Activated naive CD8-positive, alpha-beta T cell treated with anti-CD3 and anti-CD28 coated beads, Interleukin-2, amount 50 U/mL, for 24 hours (primary cell): ENCODE measurements at places on chromosomes 12 and 14.

DNA sequence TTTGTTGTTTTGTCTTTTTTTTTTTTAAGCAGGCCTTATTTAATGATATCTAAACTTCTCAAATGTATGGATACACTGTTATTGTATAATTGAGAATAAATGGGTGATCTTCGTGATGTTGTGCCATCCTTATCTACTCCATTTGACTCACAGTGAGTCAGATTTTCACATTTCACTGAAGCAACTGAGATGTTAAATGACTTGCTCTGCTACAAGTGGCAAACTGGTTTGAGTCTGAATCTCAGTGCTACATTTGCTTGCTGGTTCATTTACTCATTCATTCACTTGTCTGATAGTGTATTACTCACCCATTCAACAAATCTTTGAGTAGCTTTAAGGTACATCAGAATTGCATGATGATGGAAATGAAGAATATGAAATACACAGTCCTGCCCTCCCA, 2.6 kb downstream of the KIAA0586 start:
- no peak for DNase-seq

DNA sequence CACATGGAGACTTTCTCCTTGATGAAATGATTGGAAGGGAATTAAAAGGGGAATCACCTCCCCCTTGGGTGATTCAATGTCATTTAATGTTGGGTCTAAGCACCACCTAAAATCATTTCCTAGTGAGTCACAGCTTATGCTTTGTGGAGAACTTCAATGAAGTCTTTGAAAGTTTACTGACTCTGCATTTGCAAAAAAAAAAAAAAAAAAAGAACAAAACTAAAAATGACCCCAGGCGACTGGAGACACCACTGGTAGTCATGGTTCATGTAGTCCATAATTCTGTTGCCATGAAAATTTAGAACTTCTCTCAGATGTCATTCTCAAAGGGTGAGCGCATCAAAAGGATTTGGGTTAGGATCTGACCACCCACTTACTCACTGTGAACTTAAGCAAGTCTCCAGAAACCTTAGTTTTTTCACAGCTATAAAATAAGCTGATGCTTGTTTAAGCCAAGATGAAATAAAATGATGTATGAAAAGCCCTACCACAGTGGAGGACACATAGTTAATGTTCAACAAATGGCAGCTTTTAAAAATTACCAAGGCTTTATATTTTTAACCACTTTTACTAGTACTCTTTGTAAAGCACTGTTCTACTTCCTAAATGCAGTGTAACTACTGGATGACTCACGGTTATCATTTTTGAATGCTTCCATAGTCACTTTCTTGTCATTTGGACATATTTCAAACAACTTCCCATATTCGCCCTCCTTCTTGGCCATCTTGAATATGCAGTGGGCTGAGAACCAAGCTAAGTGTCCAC, 18.1 kb upstream of the KSR2 start:
- no peak for DNase-seq

DNA sequence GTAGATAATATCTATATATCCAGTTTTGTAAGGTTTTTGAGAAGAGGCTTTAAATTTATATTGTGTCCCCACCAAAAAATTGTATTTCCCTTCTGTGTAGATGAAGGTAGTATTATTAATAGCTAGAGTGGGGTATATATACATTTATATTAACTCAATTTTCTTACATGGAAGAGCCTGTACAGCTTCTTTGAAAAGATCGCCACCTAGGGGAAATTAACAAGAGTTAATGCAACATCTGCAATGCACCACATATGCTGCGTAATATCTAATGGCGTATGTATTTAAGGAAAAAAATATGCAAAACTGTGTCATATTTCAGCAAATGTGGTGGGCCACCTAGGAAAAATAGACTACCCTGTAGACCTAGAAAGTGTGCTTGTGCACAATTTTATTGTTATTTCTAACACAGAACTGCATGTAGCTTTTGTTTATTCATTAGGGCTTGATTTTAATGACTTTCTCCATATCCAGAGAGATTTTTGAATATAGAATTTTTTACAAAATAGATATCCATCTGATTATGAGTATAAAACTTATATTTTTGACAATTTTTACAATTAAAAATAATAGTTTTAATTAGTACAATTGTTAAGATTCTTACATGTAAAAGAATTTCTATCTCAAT, 14.0 kb downstream of the CCER1 start:
- no peak for DNase-seq

DNA sequence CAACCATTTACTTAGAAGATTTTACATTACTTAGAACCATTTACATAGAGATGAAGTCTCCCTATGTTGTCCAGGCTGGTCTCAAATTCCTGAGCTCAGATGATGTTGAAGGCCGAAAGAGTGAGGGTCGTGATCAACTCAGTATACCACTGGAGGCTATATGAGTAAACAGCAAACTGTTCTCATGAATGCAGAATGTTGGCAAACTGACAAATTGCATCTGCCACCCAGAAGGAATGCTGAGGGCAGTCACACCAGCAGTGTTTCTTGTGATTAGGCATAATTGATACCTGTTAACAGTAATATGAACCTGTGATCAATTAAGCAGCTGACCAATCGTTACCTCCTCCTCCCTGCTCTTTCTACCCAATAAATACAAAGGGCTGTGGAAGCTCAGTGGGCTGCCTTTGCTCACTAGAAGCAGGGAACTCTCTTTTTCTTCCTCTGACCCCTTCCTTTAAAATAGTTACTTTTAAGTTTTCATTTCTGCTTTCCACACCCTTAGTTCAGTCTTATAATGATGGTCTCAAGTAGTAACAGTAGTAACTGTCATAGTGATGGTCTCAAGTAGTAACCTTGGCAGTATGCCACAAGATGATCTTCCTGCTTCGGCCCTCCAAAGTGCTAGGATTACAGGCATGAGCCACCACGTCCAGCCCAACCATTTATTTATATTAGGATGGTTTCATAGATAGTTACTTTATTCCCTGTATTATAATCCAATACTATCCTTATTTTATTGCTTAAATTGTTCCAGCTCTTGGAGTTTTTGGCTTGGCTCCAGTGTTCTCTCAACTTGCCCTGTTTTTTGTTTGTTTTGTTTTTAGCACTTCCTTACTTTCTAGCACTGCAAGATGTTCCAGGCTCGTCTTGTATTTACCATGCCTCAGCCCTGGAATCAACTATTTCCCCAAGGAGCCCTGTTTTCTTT, 25.8 kb downstream of the LIMA1 start:
- no peak for DNase-seq

DNA sequence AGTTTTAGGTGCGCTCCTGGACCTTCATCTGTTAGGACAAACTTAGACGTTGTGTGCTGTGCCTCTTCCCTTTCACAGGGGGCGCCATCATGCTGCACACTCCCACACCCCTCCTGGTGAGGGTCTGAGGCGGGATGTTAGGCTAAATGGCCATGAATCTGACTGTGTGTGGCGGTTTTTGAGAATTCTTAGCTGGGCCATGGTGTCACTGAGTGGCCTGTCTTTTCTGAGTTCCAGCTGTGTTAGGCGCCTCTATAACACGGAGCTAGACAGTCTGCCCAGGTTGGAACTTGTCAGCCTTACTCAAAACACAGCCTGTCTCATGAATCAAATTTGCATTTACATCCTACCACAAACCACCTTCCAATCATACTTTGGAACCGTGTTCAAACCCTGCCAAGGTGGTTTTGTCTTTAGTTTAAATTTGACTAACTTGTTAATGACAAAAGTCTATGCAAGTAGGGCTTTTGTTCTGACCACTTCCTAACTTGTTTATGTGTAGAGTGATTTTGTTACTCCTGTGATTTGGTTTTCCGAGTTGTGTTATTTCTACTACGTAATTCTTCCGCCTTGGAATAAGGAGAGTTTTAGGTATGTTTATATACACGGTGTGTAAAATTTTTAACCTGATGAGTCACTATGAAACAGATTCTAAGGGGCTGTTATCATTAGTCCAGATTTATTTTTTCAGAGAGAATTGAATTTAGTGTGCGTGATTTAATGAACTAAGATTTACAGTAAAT, 19.6 kb downstream of the ACVR1B start:
- DNase-seq: peak; percentile 40

DNA sequence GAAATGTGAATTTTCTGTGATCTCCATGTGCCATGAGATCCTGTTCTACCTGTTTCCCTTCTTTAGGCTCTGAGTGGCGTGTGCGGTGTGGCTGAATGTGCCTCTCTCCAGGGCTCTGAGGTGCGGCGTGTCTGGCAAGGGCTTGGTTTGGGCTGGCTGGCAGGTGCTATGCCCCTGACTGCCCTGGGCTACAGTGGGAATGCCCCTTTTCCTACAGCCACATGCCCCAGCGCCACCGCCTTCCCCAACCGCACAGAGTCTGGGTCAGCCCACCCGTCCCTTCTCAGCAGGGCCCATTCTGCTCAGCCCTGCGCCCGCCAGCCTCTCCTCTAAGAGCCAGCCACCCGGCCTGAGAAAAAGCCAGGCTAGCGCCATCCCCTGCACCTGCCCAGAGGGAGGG, 24.7 kb downstream of the BTBD6 start:
- DNase-seq: no peak

DNA sequence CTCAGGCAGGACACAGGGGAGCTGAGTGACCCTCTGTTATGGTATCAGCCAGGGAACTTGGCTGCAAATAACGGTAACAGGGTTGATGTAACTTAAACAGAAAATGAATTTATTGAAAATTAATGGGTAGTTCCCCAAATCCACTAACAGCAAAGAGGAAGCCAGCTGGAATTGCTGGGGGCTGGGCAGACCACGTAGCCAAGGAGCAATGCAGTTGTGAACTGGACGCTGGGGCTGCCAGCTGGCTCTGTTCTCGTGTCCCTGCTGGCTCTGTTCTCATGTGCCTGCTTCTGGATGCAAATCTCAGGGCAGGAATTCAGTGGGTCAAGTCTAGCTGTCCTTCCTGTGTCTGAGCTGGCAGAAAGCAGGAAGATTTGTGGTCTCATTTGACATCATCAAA, 1383.3 kb upstream of the TMEM132C start:
- no peak for DNase-seq

- no peak for DNase-seq
Measured at GRCh38 chr12:127245009-127245408, 1022.0 kb upstream of the TMEM132C start.

DNA sequence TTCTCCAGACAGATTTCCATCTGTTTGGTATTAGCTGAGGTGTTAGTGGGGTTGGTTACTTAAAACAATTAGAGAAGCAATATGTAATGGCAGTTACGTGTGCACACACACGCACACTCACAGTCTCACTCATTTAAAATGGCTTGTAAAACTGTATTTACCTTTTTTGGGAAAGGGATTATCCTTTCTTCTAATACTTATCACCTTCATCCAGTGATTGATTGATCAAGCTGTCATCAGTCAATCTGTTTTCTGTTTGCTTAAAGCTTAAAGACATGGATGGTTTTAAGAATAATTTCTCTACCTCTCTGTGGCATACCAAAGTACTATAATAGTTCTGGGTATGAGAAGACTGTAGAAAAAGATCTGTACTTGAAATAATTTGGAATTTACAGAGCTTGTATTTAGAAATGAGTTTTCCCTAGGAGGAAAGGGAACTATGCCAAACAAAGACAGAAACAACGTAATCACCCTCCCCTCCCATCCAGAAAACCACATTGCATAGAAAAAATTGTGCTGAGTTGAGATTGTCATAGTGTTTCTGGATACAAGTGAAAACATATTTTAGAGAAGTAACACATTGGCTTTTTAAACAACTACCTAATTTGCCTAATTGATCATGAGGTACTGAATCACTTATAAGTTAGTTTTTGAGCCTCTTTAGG, 455.8 kb downstream of the PCNX1 start:
- DNase-seq: no peak

DNA sequence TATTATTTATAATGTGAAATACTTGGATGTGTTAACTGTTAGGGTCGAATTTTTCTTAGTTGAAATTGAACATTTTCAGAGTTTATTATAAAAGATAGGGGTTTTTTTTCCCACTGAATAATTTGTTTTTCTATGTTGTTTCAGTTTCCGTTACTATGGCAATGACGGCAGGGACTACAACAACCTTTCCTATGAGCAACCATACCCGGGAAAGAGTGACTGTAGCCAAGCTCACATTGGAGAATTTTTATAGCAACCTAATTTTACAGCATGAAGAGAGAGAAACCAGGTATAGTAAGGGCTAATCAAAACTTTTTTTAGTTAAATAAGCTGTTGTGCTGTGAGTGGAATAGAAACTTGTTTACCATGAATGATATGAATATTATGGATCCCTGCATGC, 35.1 kb upstream of the BMAL2 start:
- DNase-seq: no peak

DNA sequence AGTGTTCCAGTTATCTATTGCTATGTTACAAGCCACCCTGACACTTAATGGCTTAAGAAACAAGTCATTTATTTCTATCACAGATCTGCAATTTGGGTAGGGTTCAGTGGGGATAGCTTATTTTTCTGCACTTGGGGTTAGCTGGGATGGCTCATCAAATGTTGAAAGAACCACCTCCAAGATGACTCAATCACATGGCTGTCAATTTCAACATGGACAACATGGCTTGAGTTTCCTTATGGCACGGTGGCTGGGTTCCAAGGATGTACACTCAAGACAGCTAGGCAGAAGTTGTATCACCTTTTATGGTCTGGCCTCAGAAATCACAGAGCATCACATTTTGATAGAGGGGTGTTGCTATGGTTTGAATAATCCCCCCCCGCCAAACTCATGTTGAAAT, 24.5 kb upstream of the IGF1 start:
- DNase-seq: no peak

GRCh38 chr12:9634177-9634803, 26.6 kb upstream of the KLRB1 start:
- DNase-seq: peak; percentile 84

- DNase-seq: no peak
Measured at GRCh38 chr12:98401427-98401826, 114.0 kb upstream of the TMPO start.

GRCh38 chr12:74415633-74416032, 122.0 kb upstream of the ATXN7L3B start:
- DNase-seq: no peak

DNA sequence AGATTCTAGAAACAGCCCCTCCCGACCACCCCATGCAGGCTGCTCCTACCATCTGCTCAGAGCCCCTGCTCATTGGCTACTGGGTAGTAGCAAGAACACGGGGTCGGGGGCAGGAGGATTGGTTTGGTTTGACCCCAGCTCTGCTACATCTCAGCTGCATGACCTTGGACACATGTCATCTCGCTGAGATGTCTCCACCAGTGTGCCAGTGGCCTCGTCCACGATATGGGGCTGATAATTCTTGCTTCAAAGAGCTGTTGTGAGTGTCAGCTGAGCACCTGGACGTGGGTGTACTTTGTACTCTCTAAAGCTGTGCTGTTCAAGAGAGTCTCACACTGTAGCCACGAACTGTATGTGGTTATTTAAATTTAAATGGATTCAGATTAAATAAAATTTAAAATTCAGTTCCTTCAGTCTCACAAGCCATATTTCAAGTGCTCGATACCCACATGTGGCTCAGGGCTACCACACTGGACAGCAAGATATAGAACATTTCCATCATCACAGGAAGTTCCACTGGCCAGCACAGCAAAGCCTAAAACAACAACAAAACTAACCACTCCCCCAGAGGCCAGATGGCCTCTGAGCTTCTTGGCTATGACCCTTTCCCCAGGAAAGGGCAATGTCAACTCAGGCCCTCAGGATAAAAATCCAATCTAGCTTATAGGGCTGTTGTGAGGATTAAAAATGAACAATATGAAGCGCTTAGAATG, 18.6 kb downstream of the LTBP2 start:
- no peak for DNase-seq
